EL (cell line): ENCODE measurements at places on chromosomes 13 and 19.

DNA sequence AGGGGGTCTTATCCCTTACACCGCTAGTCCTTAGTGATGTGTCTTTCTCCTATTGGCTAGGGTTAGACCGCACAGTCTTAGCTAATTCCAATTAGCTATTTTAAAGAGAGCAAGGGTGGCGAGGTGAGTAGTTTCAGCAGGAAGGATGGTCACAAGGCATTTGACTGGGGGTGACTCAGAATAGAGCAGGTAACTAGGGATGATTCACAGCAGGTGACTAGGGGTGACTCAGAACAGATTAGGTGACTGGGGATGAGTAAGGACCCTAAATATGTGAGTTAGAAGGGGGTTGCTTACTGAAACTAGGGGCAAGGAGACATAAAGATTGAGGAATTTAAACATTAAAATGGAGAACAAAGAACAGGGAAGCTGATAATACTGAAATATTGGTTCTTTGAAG lies 64.3 kb downstream of the ZNF66 start:
- no peak for DNase-seq

DNA sequence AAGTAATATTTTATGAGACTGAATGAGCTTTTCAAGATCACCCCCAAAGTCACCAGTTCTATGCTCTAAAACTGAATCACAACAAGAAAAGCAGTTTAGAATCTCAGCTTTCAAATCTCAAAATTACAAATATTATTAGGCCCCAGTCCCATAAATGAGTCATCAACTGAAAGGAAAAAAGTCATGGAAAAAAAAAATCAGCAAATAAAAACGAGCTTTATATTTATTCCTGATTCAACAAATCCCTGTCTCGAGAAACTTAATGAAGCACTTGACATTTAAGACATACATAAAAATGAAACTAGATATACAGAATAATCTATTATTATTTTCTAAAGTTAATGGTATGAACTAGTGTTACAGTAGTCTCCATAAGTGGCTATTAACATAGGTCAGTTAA lies 203.0 kb downstream of the DIAPH3 start:
- no peak for DNase-seq

GRCh38 chr13:73556902-73557301 lies 498.1 kb downstream of the KLF5 start:
- DNase-seq, result peak; percentile 2

DNA sequence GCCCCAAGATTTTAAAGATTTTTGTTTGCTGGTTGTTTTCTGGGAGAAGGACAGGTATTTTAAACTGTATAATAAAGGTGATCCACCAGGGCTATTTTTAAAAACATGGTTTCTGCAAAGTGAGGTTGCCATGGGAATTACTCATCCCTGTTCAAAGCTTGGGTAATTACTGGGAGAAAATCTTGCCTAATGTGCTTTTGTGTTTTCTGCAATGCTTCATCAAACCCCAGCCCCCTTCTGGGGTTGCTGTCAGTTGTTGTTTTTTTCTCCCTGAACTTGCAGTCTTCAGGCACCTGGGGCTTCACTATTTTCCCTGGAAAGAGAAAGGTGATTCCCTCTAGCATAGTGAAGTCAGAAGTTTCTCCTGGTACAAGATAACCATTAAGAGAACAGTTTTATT lies 277.2 kb downstream of the NALCN start:
- no peak for DNase-seq

DNA sequence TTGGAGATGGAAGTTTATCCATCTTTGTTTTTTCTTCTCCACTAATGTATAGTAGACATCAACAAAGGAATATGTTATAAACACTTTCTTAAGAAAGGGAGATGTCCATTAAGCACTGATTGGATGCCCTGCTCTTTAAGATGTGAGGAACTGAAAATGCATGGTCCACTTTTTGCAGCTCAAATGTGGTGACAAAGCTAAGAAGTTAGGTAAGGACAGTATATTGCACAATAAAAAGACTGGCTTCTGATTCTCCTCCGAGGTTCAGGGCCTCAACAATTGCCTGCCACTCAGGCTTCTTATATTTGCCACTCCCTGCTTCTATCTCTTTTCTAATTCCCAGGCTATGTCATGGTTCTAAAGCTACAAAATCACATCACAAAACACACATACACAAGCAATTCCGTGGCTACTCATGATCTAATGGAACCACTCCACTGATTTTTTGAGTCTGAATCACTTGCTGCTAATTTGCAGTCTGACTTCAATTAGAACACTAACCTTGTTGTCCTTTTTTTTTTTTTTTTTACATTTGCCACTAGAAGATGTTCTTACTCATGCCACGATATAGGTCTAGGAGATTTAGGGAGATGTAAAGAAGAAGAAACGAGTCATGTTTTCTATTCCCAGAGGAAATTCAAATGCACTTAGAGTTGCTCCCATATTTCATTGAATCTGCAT lies 29.6 kb upstream of the TNFSF11 start:
- DNase-seq, result no peak

- DNase-seq, result peak; percentile 47
These were observed 82.9 kb downstream of the PDS5B start for GRCh38 chr13:32669030-32669646.

GRCh38 chr19:14555918-14556661 lies 15.8 kb downstream of the NDUFB7 start:
- DNase-seq, result peak; percentile 48

GRCh38 chr13:32581177-32581786 lies 5.0 kb upstream of the PDS5B start:
- peak; percentile 30 for DNase-seq

DNA sequence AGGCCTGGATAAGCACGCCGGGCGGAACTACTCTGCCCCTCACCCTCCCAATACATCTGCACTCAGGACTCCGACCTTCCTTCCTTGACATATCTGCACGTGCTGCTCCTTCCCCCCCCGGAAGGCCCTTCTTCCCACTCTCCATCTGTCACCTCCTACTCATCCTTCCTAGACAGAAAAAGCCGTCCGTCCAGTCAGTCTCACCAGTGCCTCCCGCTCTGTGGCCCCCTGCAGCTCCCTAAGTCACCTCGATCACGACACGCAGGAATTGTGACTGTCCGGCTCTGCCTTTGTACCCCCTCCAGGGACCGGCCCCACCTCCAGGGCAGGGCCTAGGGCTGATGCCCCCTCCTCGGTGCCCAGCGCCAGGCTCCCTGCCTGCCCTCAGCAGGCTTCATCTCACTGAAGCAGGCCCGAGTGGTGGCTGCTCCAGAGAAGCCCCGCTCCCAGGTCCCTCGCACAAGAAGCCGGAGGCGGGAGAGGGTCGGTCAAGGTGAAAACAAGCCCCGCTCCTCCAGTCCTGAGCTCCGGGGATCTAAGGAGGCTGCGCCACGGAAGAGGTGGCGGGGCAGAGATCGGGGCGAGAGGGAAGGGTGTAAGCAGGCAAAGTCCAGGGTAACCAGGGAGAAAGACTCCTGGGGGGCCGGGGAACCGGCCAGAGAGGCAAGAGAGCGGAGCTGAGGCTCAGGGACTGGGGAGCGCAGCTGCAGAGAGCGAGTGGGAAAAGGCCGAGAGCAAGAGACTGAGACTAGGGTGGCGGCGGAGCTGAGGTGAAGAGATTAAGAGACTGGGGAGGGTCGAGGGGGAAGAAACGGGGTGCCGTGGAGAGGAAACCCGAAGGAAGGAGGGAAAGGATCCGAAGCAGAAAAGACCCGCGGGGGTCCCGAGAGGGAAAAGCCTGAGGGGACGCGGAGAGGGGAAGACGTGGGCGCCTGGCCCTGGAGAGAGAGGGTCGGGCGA lies 1.1 kb downstream of the PPP6R1 start:
- DNase-seq, result peak; percentile 44

DNA sequence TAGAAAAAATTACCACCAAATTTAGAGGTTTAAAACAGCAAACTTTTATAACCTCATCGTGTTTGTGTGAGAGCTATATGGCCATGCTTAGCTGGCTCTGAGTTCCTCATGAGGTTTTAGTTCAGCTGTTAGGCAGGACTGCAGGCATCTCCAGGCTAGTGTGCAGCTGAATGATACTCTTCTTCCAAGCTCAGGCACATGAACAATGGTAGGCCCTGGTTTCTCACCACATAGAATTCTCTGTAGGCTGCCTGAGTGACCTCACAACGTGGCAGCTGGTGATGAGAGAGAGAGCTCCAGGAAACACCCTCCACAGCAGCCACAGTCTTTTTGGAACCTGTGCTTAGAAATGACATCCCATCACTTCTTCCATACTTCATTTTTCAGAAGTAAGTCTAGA lies 540.6 kb upstream of the MIR17HG start:
- no peak for DNase-seq

DNA sequence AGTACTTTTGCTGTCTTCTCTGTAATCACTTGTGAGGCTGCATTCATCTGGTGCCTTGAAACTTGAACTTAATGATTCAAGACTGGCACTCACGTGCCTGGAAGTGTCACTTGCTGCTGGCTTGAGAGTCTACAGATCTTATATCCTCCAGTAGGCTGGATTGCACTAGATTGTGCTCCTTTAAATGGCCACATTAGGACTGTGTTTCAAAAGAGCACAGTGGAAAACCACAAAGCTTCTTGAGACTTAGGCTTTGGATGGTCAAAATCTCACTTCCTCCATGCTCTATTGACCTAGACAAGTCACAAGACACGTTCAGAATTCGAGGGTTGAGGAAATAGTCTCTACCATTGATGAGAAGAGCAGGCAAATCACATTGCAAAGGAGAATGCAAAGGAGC lies 1278.8 kb upstream of the MIR17HG start:
- DNase-seq, result no peak

GRCh38 chr13:26440111-26440510 lies 117.4 kb upstream of the WASF3 start:
- DNase-seq, result peak; percentile 33

DNA sequence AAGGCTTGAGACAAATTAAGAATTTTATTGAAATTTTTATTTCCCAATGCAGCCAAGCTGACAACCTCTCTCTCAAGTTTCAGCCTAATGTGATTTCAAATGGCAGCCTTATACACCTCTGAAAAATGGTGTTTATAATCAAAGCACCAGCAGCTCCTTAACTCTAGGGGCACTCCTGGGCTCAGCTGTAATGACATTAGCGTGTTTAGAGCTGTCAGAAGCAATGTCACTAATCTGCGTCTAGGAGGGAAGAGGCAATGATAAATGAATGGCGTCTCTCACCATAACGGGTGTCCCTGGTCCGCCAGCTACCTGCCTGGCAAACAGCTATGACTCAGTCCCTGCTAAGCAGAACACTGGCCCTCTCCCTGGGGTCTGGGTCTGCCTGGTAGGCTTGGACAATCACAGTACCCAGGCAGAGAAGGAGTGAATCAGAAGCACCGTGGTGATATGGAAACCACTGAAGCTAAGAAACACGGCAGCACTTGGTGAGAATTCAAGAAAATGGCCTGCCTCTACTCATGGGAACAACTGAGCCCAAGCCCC lies 131.8 kb upstream of the VSTM2B start:
- DNase-seq, result no peak

DNA sequence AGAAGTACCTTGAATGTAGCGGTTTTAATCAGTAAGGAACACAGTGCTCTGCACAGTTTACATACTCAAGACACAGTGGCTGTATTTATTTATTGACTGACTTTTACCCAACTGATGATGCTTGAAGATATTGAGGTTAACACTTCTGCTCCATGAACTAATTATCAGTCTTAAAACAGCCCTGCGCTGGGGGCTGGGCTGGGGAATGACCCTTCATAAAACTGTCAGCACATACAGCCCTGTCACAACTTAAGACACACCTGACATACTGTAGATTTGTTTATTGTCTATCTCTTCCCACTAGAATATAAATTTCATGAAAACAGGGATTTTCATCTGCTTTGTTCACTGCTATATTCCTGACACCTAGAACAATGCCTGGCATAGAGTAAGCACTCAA lies 10.8 kb downstream of the NEK5 start:
- no peak for DNase-seq

DNA sequence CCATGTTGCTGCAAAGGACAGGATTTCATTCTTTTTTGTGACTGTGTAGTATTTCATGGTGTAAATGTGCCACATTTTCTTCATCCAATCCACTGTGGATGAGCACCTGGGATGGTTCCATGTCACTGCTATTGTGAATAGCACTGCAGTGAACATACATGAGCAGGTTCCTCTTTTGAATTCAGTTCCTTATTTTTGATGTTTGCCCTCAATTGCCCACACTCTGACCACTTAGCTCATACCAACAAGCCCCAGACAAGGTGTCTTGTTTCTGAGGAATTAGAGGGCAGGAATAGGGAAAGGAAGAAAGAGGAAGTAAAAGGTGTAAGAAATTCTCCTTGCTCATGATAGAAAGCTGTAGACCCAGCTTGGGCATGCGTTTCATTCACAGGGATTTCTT lies 244.2 kb upstream of the ZNF507 start:
- DNase-seq, result no peak

DNA sequence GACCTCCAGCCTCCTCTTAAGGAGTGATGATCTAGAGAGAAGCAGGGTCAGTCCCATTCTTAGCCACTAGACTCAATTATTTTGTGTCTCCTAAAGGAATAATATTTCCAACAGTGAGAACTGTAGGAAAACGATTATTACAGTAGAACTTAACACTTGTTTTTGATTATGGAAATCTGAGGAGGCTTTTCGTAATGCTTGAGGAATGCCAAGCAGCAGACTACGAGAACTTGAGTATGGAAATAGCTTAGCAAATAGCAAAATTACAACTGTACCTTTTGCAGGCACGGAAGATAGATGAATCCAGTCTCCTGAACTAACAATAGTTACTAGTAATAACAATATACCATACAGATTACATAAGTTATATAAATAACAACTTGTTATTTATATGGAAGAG lies 12.2 kb downstream of the BRD4 start:
- DNase-seq, result peak; percentile 73

GRCh38 chr13:44416301-44416700 lies 42.7 kb downstream of the SERP2 start:
- no peak for DNase-seq

GRCh38 chr13:99288089-99288488 lies 19.1 kb downstream of the GPR183 start:
- no peak for DNase-seq

DNA sequence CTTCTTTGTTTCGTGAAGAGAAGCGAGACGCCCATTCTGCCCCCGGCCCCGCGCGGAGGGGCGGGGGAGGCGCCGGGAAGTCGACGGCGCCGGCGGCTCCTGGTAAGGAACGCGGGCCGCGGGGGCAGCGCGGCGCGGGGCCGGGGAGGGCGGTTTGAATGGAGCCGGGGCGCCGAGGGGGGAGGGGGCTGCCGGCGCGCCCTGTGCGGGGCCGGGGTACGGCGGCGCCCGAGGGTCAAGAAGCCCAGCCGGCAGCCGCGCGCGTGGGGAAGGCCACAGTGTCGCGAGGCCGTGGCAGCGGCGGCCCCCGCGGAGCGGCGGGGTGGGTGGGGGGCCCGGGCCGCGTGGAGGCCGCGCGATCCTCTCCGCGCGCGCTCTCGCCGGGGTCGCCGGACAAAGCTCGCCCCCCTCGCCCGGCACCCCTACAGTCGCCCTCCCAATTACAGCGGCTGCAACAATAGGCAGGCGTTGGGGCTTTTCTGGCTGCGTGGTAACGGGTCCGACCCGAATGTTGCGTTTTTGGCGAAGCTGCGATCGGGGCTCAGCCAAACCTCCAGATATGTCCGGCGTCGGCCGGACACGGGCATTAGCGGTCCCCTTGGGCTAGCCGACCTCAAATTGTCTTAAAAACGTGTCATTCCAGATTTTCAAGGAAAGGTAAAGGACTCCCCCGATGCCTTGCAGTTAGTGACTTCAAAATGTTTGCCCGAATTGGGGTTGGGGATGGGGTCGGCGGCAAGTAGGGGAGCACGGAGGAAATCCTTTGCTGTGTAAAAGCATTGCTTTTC lies 437 bp downstream of the SMARCA4 start:
- peak; percentile 46 for DNase-seq
